T-cell (primary cell): ENCODE measurements at places on chromosomes 6 and 20.

DNA sequence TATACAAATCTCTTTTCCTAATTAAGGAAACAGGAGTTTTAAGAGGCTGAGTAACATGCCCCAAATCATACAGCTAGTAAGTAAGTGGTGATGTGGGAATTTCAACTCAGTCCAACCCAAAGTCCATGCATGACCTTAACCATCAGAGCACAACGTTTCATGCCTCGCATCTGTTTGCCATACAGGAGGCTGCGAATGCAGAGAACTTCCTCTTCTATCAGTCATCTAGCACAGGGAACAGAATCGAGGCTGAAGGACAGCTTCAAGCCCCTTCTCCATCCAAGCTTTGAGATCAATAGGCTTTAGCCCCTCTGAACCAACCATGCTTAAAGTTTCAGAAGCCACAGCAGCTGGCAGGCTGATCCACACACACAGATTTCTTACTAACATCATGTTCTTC, 113.2 kb downstream of the MAFB start:
- DNase-seq: no peak

DNA sequence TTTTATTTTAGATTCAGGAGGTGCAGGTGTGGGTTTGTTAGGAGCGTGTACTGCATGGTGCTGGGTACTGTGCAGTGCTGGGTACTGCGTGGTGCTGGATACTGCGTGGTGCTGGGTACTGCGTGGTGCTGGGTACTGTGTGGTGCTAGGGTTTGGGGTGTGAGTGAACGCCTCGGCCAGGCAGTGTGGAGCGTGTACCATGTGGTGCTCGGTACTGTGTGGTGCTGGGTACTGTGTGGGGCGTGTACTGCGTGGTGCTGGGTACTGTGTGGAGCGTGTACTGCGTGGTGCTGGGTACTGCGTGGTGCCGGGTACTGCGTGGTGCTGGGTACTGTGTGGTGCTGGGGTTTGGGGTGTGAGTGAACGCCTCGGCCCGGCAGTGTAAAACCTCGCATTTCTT, 62.9 kb downstream of the WDR27 start:
- no peak for DNase-seq

GRCh38 chr6:154241581-154241980, 115.0 kb downstream of the IPCEF1 start:
- DNase-seq: no peak

DNA sequence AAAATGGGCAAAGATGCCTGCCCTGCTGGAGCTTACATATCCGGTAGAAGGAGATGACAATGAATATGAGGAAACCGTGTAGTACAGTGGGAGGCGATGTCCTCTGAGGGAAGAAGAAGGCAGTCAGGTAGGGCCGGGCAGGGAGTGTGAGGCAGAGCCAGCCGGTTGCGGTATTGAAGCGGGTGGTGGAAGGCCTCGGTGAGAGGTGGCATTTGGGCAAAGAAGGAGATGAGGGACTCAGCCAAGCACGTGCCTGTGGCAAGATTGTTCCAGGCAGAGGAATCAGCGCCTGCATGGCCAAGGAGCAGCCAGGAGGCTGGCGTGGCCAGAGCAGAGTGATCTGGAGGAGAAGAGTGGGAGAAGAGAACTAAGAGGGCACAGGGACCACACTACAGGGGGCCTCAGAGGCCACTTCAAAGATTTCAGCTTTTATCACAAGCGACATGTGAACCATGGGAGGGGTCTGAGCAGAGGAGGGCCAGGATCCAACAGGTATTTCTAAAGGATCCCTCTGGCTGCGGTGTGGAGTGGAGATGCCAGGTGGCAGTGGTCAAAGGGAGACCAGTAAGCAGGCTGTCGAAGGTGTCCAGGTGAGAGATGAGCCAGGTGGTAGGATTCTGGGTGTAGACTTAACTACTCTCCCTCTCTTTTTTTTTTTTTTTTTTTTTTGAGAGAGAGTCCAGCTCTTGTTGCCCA, 13.8 kb downstream of the MDFI start:
- no peak for DNase-seq

GRCh38 chr20:36794116-36794474, 20.5 kb upstream of the DSN1 start:
- no peak for DNase-seq

DNA sequence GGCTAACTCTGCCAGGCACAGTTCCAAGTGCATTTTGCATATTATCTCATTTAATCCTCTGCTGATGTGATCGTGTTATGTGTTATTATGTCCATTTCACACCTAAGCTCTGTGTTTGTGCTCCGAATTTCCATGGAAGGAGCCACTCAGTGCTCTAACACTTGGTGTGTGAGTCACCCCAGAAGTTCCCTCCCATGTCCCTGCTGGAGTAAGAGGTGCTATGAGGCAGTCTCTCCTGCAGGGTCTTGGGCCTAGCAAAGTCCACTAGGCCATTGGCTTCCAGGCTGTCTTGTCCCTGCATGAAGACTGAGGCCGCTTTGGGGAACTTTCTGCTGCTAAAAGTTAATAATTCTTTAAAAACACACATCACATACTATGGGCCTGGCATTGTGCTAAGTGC, 405.9 kb upstream of the SULF2 start:
- DNase-seq: no peak

DNA sequence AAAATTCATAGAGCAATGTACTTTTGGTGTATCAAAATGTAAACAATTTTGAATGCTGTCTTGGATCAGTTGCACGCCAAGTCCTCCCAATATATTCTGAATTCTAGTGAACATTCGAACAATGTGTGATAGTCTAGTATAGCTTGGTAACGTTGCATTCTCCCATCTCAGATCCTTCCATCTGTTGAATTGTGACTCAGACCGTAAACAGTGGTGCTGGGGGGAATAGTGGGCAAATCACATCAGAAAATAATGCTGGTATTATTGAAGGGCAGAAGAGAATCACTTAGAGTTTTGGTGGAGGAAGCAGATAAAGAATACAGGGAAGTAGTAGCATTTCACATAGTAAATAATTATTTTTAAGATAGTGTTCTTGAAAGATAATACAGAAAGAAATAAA, 45.7 kb upstream of the PBOV1 start:
- no peak for DNase-seq

- no peak for DNase-seq
Observed at GRCh38 chr6:22102671-22103070, 194.2 kb downstream of the PRL start.

DNA sequence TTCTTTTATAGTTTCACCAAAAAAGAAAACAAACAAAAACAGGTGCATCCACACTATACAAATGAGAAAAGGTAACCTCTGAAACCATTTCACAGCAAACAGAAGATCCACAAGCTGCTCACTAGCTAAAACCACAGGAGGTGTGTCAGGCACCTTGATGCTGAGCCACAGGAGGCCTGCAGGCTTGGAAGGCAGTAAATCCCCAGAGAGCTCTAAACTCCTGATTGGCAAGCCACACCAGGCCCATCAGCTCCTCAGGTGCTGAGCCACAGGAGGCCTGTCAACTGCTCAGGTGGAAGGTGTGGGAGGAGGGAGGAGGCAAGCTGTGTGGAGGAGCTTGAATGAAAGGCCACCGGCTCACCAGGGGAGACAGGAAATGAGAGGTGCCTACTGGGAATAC, 273.0 kb downstream of the PKHD1 start:
- DNase-seq: no peak

GRCh38 chr6:127177030-127177922, 58.8 kb downstream of the RSPO3 start:
- DNase-seq: no peak

- peak; percentile 45 for DNase-seq
Observed at GRCh38 chr6:39865011-39865888, 69.0 kb downstream of the MOCS1 start.
